Central memory CD8-positive, alpha-beta T cell (primary cell): ENCODE measurements at places on chromosomes 4 and X.

DNA sequence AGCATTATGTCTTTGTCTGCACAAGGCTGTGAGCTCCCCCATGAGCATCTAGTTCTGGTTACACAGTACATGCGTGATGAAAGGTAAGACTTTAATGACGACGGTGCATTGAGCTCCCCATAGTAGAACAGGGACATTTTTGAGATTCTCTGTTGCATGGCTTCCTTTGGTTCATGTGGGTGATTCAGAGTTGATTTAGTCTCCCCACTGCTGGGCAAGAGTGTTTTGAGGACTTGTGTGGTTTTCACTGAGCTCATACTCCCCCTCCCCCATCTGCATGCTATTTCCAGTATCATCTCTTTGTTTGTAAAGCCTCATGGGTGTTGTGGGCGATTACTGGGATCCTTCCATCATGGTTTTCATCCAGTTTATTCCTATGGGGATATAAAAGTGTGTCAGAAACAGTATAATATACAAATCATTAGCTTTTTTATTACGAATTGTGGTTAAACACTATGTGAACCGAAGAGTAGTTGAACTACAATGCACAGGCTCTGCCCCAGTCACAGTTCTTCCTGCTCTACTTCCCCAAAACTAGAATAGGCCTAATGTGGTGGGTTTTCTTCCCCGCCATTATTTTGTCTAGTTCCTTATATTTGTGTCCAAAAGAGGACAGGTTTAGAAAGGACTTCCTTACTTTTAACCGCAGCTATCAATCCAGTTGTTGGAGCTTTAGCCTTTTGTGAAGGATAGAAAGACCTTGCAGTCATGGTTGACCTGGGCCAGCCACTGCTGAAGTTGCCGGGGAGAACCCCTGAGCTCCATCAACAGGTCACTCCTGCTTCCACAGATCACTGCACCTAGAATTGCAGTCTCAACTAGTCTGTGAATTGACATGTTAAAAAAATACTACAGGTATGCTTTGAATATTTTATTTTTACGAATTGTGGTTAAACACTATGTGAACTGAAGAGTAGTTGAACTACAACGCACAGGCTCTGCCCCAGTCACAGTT, 30.4 kb downstream of the KIT start:
- DNase-seq, result no peak

GRCh38 chr4:4311193-4311592, 21.1 kb downstream of the ZBTB49 start:
- DNase-seq, result no peak

DNA sequence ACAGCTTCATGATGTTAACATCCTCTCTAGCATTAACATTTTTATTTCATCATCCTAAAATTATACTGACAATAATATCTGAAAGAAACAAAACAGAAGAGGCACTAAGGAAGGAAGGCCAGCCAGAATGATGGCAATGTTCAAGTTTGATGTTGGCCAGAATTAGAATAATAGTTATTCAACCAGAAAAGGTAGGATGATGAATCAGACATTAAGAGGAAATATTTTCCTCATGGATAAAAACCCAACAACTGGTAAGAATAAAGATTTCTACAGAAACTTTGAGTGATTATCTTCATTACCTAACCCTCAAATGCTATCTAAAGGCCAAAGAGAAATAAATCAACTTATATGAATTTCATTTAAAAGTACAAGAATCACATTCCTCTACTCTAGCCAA, 105.2 kb downstream of the PDE5A start:
- no peak for DNase-seq

GRCh38 chr4:24805067-24805466, 9.7 kb downstream of the SOD3 start:
- no peak for DNase-seq

DNA sequence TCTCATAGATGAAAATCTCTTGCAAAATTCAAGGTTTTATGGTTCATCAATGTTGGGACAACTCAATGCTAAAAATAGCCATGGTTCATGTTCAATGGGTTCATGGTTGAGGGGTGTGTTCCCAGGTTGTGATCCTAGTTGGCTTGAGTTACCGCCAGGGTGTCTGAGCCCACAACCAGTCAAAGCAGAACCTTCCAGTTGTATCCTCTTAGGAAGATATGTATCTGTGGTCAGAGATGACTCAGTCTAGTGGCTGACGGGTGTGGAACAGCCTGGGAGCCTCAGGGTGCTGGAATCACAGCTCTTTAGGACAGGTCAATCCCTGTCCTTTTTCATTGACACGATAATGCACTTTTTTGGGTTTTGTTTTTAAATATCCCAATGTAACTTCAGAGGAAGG, 192.3 kb upstream of the NR3C2 start:
- DNase-seq, result no peak

GRCh38 chr4:155657169-155657568, 9.5 kb upstream of the GUCY1A1 start:
- DNase-seq, result no peak

- DNase-seq, result no peak
These were observed 31.7 kb downstream of the DLG3 start for GRCh38 chrX:70476166-70476933.

GRCh38 chrX:132033166-132033565, 10.1 kb downstream of the STK26 start:
- DNase-seq, result no peak

DNA sequence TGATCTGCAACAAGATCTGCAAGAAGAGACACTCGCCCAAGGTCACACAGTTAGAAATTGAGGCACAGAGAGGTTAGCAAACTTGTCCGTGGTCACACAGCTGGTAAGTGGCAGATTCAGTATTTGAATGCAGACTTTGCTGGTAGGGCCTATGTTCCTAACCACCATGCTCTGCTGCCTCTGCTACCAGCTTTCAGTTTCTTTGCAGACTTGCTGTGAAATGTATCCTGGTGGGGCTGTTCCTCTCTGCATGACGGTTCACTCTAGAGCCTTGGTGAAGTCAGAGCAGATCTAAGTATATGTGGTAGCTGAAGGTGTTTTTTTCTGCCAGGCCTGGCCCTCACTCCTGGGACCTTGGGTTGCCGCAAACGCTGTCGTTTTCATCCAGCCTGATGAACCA, 87.1 kb downstream of the BEND2 start:
- DNase-seq, result no peak

DNA sequence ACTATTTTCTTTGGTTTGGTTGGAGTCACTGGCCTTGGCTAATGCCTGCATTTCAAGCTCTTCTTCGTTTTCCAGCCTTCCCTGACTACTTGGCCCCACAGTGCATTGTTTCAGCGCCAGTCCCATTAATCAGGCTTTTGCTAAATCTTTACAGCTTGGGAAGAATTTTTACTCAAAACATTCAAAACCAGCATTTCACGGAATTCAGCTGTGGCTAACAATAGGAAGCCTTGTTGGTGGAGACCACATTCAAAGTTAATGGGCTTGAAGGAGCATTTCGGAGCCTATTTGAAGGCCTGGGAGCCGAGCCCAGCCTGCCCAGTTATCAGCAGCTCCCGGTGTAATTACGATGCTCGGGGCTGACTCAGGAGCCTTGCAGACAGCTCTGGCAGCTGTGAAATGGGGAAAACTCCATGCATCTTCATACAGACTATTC, 30.8 kb upstream of the VCX2 start:
- no peak for DNase-seq

DNA sequence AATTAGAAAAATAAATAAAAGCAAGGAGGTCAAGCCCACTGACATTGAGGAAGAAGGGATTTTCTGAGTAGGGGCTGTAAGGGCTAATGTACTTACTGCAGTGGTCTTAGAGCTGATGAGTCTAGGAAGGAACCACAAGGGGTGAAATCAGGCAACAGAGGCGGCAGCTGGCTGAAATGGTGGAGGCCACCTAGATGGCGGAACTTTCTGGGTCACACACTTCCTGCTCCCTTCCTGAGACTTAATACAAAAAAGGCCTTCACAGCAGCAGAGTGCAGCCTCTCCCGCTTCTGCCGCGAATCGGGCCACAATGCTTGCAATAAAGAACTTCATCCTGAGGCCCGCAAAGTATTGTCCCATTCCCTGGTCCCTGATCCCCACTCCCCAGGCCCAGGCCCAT, 15.4 kb downstream of the SNX12 start:
- no peak for DNase-seq

DNA sequence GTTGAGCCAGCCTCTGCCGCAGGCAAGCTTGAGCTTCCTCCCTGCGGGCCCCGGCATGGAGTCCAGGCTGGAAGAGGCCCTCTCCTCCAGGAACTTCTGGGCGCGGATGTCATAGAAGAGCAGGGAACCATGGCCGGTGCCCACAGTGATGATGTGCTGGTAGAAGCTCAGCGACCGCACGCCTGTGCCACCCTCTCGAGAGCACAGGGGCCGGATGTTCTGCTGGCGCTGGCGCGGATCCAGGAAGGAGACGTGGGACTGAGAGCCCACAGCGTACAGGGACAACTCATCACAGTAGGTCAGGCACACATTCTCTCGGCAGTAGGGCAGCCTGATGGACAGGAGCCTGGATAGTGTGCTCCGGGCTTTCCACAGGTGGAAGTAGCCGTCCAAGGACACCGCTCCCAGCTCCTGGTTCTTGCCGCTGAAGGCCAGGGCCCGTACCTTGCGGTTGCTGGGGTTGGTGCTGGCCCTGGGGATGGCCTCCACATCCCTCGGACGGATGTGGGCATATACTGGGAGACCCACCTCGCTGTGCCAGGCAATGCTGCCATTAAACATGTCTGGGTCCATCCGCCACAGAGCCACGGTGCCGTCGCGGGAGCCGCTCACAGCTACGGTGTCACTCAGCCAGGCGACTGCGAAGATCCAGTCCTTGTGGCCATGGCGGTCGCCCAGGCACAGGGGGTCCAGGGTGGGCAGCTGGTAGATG, 1.2 kb downstream of the DCAF12L2 start:
- DNase-seq, result no peak
